ENCODE measurements at places on chromosomes 5 and 9.

GRCh38 chr9:21326526-21327139 lies 8.6 kb downstream of the KLHL9 start:
- DNase-seq: peak; percentile 39

GRCh38 chr5:150619359-150620230 lies 20.9 kb upstream of the SYNPO start:
- DNase-seq: no peak

- DNase-seq: no peak
These were observed 558.4 kb downstream of the PRDM9 start for GRCh38 chr5:24065779-24066178.

DNA sequence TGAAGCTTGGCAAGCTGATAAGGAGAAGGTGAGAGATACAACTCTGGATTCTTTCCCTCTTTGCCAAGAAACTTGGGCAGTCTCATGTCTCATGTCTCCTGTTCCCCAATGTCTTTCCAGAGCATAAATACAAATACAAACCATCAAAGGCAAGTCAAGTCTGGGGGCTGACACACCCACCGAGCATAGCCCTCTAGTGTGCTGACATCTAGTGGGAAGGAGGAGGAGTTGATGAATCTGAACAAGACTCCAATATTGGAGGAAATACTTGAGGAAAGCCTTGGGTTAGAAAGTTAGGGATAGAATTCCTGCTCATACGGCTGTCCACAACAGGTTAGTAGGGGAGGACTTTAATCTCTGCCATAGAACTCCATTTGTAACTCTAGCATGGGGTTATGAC lies 8.6 kb downstream of the MLANA start:
- DNase-seq: no peak

- DNase-seq: no peak
These were observed 591.1 kb downstream of the DTWD2 start for GRCh38 chr5:118397236-118397635.

DNA sequence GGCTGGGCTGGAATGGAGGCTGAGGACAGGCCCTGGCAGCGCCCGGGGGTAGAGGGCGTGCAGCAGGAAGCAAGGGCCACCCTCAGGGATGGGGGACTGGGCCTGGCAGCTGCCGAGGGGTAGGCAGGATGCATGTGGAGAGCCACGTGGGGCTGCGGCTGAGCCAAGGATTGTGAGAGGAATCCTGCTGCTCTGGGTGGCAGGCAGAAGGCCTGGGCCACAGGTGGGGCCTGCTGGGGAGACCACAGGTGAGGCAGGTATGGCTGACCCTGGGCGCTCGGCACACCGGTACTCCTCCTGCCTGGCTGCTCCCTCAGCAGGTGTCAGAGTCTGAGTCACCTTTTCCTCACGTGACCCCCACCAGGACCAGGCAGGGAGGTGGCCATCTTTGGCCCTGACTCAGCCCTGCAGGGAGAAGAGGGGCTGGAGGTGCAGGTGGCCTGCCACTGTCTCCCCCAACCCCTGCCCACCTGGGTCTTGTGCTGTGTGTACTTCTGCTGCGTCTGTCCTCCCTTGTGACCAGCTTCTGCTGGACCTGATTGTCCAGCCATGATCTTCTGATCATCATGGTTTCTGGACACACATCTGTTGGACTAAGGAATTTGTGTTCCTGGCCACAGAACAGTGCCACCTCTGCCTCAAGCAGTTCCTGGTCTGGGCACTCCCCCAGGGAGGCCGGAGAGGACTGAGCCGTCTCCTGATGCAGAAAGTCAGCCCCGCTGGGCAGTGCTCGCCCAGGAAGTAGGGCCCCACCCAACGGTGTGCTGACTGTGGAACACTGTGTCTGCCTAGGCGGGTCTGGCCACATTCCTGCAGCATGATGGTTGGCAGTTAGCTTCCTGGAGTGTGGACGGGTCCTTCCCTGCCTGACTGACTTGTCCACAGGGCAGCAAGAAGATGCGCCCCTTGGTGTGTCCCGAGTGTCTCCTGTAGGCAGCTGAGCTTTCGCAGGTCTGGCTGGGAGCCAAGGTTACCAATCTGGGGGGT lies 6.4 kb downstream of the ARRDC1 start:
- DNase-seq: peak; percentile 47

DNA sequence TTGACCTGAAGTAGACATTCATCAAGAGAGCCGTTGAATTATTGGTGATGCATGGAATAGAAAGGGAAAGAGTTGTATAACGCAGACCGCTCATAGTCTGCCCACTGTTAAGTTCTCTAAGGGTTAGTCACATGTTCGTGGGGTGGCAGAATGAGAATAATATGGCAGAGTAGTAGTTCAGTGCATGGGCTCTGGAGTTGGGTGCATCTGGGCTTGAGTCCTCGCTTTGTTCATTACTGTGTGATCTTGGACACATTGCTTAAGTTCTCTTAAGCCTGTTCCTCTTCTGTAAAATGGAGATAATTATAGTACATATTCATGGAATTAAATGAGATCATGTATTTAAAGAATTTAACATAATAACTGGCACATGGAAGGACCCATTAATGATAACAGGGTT lies 23.6 kb downstream of the TNPO1 start:
- no peak for DNase-seq

DNA sequence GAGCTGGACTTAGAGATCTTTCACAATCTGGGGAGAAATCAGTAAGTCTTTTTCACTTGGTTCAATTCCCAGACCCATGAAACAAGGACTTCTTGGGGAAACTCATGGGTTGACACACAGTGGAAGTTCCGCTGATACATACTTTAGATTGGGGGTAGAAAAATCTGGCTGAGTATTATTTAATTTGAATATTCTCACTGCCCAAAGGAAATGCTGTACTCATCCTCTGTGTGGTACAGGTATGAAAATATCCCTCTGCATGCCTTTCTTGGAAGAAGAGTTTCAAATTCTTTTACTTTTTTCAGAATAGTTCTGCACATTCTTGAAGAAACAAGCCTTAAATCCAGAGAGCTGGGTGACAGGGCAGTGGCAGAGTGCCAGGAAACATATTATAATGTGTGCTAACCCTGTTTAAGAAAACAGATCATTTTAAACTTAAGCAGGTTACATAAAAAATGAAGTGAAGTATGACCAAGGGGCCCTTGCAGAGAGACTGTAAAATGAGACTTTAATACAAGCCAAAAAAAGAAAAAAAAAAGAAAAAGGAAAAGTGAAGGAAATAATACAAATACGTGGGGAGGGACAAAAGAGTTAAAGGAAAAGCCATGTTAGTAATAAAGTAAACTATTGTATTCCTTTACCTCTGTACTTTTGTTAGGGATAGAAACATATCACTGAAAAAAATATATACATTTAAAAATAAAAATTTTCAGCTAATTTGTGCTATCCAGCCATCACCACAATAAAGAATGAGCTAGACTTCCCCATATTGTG lies 173.4 kb upstream of the NR3C1 start:
- DNase-seq: no peak

- no peak for DNase-seq
These were observed 57.3 kb downstream of the PHF2 start for GRCh38 chr9:93633492-93634221.

GRCh38 chr5:32276173-32276853 lies 36.4 kb downstream of the MTMR12 start:
- peak; percentile 23 for DNase-seq

DNA sequence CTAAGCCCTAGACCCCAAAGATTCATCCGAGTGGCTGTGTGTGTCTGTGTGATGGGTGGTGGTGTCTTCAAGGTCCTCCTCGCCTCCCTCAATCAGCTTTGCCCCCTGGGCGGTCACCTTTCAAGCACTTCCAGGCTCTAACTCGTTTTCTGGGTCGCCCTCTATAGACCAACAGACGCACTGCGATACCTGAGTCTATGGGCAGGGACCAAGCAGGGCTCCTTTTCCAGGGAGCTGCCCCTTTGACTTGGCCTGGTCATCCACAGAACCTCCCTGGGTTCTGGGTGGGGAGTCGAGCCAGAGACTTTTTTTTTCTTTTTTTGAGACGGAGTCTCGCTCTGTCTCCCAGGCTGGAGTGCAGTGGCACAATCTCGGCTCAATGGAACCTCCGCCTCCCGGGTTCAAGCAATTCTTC lies 1.1 kb downstream of the SLC27A4 start:
- DNase-seq: peak; percentile 68

GRCh38 chr5:126650463-126650862 lies 49.7 kb downstream of the PHAX start:
- DNase-seq: peak; percentile 34

DNA sequence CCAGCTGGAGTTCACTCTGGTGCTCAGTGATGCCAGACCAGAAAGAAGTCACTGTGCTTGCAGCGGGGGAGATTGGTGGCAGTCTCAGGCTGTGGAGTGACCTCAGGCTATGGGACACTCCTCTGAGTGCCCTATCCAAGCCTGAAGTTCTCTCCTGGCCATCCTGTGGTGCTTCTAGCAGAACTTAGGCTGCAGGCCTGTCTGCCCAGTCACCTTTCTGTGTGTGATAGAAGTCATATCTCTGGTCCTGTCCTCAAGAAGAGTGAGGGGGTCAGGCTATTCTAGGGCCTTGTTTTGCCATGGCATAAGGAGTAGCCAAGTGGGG lies 9.3 kb downstream of the PDLIM4 start:
- no peak for DNase-seq

DNA sequence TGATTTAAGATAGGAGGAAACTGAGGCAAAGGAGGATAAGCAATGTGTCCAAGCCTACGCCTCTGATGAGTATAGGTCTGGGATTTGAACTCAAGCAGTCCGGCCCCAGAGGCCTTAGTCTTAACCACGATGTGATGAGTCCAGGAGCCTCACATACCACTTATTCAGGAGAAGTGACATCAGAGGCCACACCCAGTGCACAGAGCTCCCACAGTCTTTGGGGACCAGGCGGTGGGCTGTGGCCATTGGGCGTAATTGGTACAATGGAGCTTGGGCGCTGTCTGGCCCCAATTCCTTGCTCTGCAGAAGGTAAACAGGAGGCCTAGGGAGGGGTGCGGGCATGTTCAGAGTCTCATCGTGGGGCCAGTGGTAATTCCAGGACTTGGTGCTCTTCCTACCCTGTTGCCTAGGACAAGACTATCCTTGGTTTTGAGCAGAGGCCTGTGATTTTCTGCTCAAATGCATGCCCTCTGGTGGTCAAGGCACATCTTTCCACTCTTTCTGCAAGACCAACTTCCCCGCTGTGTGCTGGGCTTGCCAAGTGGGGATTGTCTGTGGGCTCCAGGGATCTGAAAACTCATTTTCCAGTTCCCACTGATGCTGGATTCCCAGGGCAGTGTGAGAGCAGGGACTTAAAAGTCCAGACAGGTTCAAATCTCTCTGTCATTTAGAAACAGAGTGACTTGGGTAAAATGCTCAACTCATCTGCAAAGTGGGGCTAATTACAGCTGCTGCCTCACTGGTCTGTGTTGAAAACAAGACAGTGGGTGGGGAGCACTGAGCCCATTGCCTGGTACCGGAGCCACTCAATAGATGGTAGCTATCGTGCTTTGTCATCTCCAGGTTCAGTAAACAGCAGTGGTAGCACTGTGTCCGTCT lies 15.8 kb downstream of the NDST1 start:
- DNase-seq: peak; percentile 73

DNA sequence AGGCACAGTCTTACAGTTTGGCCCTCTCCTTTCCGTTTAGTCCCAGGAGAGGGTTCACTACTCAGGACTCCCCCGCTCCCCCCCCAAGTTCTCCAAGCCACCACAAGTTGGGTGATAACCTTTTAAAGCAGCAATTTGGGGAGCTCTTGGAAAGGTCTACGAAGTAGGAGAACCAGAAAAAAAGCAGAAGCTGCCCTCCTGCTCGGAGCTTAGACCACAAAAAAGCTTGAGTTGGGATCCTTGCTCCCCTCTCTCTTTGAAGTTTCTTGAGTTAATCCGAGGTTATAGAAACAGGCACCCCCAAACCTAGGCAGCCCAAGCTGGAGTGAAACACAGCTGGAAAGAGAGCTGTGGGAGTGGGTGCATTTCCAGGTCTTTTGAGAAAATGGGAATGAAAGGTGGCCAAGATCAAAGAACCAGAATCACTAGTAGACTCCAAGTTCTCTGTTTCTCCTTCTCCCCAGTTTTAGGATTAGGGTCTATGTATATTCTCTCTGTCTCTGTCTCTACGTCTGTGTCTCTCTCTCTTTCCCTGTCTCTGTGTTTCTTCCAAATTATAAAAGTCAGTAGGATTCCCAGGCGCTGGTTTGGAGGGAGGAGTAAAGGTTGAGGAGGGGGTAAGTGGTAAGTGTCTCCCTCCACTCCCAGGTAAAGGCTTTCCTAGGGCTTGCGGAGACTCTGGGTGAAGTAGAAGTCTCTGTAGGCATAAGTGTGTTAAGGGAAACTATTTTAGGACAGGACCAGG lies 2.8 kb downstream of the LHX2 start:
- no peak for DNase-seq

GRCh38 chr5:107772418-107773310 lies 101.9 kb upstream of the EFNA5 start:
- no peak for DNase-seq

DNA sequence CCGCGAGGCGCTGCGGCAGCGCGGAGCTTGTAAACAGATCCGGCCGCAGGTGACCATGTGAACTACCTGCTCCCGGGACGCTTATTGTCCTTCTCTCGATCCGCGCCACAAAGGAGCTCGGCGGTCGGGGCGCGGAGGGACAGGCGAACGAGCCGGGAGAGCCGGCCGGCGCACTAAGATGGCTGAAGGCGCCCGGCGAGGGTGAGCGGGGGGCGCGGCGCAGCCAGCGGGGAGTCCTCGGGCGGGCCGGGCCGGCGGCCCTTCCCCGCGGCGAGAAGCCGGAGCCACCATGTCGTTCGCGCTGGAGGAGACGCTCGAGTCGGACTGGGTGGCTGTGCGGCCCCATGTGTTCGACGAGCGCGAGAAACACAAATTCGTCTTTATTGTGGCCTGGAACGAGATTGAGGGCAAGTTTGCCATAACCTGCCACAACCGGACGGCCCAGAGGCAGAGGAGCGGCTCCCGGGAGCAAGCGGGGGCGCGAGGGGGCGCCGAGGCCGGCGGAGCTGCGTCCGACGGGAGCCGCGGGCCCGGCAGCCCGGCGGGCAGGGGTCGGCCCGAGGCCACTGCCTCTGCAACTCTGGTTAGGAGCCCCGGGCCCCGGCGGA lies 535 bp downstream of the JMY start:
- no peak for DNase-seq
